Osteocyte (in vitro differentiated cells): ENCODE measurements at places on chromosomes 1 and 21. TPM values are rescaled to one million over a fixed set of nuclear protein-coding genes. Genes with fewer than 3 reads are reported as not detected.
A peak's percentile ranks its signal among the peaks of the same experiment; 100 is the strongest.

- peaks cover 76% of the 10 kb centered on the region for H3K27me3 ChIP-seq
- H3K36me3 ChIP-seq: no peaks in the 10 kb centered on the region
- no peak overlapping the region for H3K4me3 ChIP-seq
- DNase-seq: no peak
Measured at GRCh38 chr1:160058087-160058486, 11.9 kb downstream of the KCNJ10 start.

GRCh38 chr1:153312570-153313186 lies at the start of gene PGLYRP3:
PGLYRP3 (minus strand) TSS chr1:153312952; CDS start chr1:153310665, 2,287 bp downstream.
- no peak within 1 kb of the TSS for H3K4me3 ChIP-seq
- H3K27me3 ChIP-seq: no peaks in the 10 kb centered on the region
- H3K4me1 ChIP-seq: no peaks in the 10 kb centered on the region
- H3K27ac ChIP-seq: no peak within 1 kb of the TSS
- no peak for DNase-seq
- H3K36me3 ChIP-seq: no peaks in the 10 kb centered on the region

- H3K27ac ChIP-seq: no peak overlapping the region
- no peaks in the 10 kb centered on the region for H3K36me3 ChIP-seq
- H3K4me3 ChIP-seq: no peak overlapping the region
- H3K27me3 ChIP-seq: peaks cover 19% of the 10 kb centered on the region
- no peak for DNase-seq
Measured at GRCh38 chr1:165476776-165477175, 31.9 kb upstream of the RXRG start.

GRCh38 chr1:66176012-66176715 lies 357.8 kb upstream of the SGIP1 start:
- no peak for DNase-seq
- H3K27me3 ChIP-seq: peaks cover 10% of the 10 kb centered on the region
- no peak overlapping the region for H3K27ac ChIP-seq
- H3K4me3 ChIP-seq: no peak overlapping the region
- peaks cover 3% of the 10 kb centered on the region for H3K4me1 ChIP-seq

- peak overlapping the region; percentile 73 for H3K4me3 ChIP-seq
- no peak overlapping the region for H3K27ac ChIP-seq
- H3K36me3 ChIP-seq: no peaks in the 10 kb centered on the region
- H3K4me1 ChIP-seq: peaks cover 13% of the 10 kb centered on the region
- H3K27me3 ChIP-seq: peaks cover 33% of the 10 kb centered on the region
Measured at GRCh38 chr1:32893198-32894018, 7.1 kb downstream of the HPCA start.

DNA sequence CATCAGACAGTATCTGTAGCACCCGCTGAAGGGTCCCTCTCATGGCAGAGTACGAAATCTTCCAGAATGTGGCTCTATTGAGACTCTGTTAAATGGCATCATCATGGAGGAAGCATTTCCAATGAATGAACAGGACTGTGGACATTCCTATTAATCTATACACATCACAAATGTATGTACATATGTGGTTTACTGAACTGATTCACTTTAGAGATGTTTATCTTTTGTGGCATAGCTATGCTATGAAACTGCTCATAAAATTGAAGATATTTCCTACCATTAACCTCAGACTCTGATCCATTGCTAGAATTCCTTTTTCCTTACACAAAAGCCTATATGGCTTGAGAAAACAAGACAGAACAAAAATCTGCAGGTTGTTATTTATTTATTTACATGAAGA lies 259.6 kb upstream of the RRP15 start:
- H3K4me1 ChIP-seq: no peaks in the 10 kb centered on the region
- no peak for DNase-seq
- H3K27ac ChIP-seq: no peak overlapping the region

GRCh38 chr21:28282833-28283232 lies 709.8 kb downstream of the LTN1 start:
- no peak overlapping the region for H3K4me3 ChIP-seq
- no peaks in the 10 kb centered on the region for H3K27me3 ChIP-seq
- DNase-seq: no peak

DNA sequence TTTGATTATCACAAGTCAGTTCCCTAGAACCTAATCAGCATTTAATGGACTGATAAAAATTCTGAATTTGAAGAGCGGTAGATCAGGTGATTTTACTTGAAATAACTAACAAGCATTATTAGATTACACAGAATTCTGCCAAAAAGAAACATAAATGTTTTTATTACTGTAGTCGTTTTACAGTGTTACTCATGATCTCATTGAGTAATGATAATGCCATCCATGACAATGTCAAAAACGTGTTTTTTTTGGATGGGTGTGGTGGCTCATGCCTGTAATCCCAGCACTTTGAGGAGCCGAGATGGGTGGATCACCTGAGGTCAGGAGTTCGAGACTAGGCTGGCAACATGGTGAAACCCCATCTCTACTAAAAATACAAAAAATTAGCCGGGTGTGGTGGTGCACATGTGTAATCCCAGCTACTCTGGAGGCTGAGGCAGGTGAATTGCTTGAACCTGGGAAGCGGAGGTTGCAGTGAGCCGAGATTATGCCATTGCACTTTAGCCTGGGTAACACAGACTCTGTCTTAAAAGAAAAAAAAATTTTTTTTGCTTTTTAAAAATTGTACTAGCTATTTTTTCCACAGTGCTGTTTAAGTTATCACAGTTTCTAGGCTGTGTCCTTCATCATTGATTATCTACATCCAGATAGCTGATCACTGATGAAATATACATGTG lies 56.6 kb downstream of the LAMC1 start:
- H3K27me3 ChIP-seq: no peaks in the 10 kb centered on the region
- H3K36me3 ChIP-seq: no peaks in the 10 kb centered on the region
- no peak for DNase-seq
- H3K4me1 ChIP-seq: peaks cover 55% of the 10 kb centered on the region
- H3K4me3 ChIP-seq: no peak overlapping the region

DNA sequence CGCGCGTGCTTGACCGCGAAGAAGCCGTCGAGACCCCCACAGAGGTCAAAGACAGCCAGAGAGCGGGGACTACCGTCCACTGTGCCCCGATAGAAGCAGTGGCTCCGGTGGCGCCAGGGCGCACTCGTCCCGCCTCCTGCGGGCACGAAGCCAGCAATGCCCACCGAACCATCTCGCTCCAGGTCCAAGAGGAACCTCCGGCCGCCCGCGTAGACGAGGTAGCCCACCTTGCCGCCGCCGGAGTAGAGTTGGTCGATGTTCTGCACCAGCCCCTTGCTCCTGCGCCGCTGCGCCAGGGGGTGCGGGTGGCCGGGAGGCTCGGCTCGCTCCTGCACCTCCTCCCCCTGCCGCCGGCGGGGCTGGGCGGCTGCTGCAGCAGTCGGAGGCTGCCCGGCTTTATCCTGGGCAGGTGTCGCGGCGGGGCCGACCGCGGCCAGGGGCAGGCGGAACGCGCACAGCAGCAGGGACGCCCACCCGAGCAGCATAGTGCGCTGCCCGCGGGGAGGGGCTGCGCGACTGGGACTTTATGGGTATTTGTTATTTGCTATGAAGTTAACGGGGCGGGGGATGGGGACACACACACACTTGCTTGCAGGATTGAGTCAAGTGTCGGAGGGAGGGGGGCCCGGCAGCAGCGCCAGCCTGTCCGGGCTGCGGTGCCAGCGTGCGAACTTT lies 844 bp downstream of the ADAMTS5 start:
- peak overlapping the region; percentile 98 for H3K27ac ChIP-seq
- peaks cover 34% of the 10 kb centered on the region for H3K4me1 ChIP-seq
- H3K36me3 ChIP-seq: peaks cover 27% of the 10 kb centered on the region
- no peaks in the 10 kb centered on the region for H3K27me3 ChIP-seq

- H3K4me3 ChIP-seq: no peak overlapping the region
- no peak overlapping the region for H3K27ac ChIP-seq
- peaks cover 19% of the 10 kb centered on the region for H3K4me1 ChIP-seq
- DNase-seq: no peak
Measured at GRCh38 chr1:30929944-30930525, 21.5 kb upstream of the SDC3 start.

- H3K4me1 ChIP-seq: peaks cover 16% of the 10 kb centered on the region
- H3K27me3 ChIP-seq: no peaks in the 10 kb centered on the region
- H3K36me3 ChIP-seq: no peaks in the 10 kb centered on the region
- peak overlapping the region; percentile 62 for H3K27ac ChIP-seq
- no peak for DNase-seq
- H3K4me3 ChIP-seq: no peak overlapping the region
Measured at GRCh38 chr1:212247179-212247721, 38.0 kb upstream of the PPP2R5A start.

MCOLN2 gene
- not detected in 2 replicates for total RNA-seq

FAAH gene
- 12.2 and 15.3 TPM in 2 replicates for total RNA-seq

FMO5 gene
- total RNA-seq: 1.8 and 2.2 TPM in 2 replicates
